Naive thymus-derived CD8-positive, alpha-beta T cell (primary cell): ENCODE measurements at places on chromosomes 11 and 22.
A peak's percentile ranks its signal among the peaks of the same experiment; 100 is the strongest.

- no peak for DNase-seq
- H3K27me3 ChIP-seq, result no peaks in the 10 kb centered on the region
- no peak overlapping the region for H3K27ac ChIP-seq
- no peak overlapping the region for H3K4me3 ChIP-seq
Measured at GRCh38 chr22:45998638-45999378, 21.8 kb upstream of the WNT7B start.

DNA sequence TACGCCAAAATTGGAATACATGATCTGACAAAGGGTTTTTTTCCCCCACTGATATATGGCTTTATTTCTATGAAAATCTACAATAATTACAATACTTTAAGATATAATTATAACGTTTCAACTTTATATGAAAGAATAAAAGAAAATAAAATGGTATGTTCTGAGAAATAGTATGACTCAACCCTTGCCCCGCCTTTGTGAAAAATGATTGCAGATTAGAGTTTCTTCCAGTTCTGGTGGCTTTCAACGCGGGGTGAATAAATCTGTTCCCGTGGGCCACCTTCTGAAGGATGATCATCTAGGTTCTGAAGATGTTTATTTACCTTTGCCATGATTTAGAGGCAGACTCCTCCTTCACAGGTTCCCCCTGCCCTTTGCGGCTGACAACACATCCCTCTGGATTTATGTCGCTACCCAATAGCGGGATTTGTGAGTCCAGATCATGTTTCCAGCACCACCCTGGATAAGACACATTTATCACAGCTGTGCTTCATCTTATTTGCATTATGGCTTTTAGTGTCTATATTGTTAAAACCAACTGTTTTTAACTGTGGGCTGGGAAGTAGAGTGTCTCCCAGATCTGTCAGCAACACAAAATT is 607.0 kb upstream of the KIRREL3 start:
- peaks cover 6% of the 10 kb centered on the region for H3K27me3 ChIP-seq
- no peak overlapping the region for H3K4me3 ChIP-seq
- no peak for DNase-seq
- H3K36me3 ChIP-seq, result no peaks in the 10 kb centered on the region
- H3K4me1 ChIP-seq, result no peaks in the 10 kb centered on the region

DNA sequence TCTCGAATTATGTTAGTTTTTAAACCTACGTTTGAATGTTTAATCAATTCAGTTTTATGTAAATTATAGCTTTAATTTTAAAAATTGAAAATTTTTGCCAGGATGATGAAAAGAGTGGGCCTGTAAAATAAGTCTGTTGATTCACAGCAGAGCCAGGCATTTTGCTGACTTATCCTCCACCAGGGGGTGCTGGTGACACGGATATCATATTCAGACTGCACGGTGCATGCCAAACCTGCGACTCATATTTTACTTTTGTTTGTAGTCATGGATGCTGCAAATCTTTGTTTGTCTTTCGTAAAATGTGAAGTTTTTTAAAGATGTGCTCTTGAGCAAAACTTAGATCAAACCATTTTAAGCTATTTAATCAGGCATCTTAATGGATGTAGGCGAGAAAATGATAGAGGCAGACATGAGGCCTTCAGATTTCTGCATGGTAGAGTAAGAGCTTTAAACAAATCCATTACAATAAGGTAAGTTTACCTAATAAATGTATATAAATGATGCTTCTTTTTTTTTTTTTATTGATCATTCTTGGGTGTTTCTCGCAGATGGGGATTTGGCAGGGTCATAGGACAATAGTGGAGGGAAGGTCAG is 3.6 kb upstream of the OR8B3 start:
- no peak for DNase-seq
- H3K4me3 ChIP-seq, result no peak overlapping the region
- H3K27me3 ChIP-seq, result peaks cover 7% of the 10 kb centered on the region
- H3K36me3 ChIP-seq, result no peaks in the 10 kb centered on the region
- no peaks in the 10 kb centered on the region for H3K4me1 ChIP-seq

GRCh38 chr11:1919391-1920127 is at the start of gene TNNT3:
TNNT3 (plus strand) TSS chr11:1919703; CDS start chr11:1922875, 3,172 bp downstream.
- peaks cover 11% of the 10 kb centered on the region for H3K27me3 ChIP-seq
- H3K4me1 ChIP-seq, result peaks cover 50% of the 10 kb centered on the region
- no peak within 1 kb of the TSS for H3K4me3 ChIP-seq
- no peaks in the 10 kb centered on the region for H3K36me3 ChIP-seq
- peak within 1 kb of the TSS; percentile 48 for H3K27ac ChIP-seq
- no peak for DNase-seq

DNA sequence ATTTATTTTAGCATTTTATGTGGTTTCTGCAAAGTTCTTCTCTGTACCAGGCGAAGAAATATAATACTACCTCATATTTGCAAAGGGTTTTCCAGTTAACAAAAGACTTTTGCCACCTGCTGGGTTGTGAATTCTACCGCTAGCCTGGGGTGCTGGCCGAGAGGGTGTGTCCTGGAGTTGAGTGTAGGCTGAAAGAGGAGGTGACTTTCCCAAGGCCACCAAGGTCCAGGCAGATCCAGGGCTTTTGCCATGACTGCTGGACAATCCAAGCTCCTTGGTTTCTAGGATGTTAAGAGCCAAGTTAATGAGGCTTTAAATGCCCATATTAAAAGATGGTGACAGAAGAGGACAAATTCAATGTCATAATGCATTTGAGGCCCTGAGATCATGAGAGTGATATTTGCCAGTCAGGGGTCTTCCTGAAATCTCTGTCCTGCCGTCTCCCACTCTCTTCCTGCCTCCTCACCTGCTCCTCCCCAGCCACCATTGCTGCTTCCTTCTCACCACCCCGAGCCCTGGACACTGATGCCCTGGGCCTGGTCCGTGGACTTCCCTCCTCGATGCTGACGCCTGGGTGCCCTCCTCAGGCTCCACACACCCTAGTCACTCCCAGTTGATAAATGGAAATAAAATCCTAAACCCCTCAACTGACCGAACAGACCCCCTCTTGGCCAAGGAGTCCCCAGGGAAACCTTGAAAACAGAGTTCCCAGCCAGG is 825.6 kb downstream of the TBC1D22A start:
- peaks cover 23% of the 10 kb centered on the region for H3K27me3 ChIP-seq
- H3K4me3 ChIP-seq, result no peak overlapping the region
- no peaks in the 10 kb centered on the region for H3K36me3 ChIP-seq
- no peak for DNase-seq
